Left kidney (tissue), 8 donors: ENCODE measurements at places on chromosomes 13 and 19. TPM values are rescaled to one million over a fixed set of nuclear protein-coding genes. Genes with fewer than 3 reads are reported as not detected.

Gene CGB1
- not detected for polyA plus RNA-seq

Gene ZNF565
- polyA plus RNA-seq, result 8.1 TPM

Gene TEX29
- 0.35 TPM for polyA plus RNA-seq

Gene GAPDHS
- not detected for polyA plus RNA-seq

Gene FXYD7
- 0.58 TPM for polyA plus RNA-seq

Gene LILRA2
- 0.40 TPM for polyA plus RNA-seq

GRCh38 chr13:36979361-36980050 lies 19.6 kb downstream of the ALG5 start:
- no peak for DNase-seq

GRCh38 chr19:3748965-3749364 lies 12.5 kb downstream of the APBA3 start:
- no peak for DNase-seq

DNA sequence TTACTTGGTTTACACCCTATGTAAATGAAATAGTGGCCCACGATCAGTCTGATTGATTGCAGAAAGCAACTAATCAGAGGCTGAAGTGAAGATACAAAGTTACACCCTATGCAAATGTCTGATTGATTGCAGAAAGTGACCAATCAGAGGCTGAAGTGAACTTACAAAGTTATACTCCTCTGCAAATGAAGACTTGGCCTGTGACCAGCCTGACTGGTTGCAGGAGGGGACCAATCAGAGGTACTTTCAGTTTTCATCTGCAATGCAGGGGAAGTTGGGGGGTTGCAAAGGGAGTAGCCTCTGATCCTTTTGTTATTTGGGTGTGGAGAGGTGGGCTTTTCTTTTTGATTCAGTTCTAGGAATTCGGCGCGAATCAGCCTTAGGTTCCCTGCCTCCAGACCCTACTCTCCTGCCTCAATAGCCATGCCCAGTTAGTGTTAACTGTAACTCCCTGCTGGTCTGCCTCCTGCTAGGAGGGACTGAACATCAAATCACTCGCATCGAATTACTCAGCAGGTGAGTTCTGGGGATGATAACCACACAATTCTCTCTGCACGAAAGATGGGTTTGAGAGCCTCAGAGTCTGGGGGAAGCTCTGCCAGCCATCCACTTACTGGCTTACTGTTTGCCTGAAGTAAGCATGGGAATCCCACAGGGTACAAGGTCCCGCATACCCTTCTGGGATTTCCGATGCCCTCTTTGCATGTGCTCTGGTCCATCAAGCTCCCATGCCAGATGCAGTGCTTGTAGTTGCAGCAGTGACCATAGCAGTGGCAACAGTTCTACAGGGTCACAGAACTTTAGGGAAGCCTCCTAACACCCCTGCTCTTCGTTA lies 7.5 kb downstream of the ARL11 start:
- peak; percentile 40 for DNase-seq

DNA sequence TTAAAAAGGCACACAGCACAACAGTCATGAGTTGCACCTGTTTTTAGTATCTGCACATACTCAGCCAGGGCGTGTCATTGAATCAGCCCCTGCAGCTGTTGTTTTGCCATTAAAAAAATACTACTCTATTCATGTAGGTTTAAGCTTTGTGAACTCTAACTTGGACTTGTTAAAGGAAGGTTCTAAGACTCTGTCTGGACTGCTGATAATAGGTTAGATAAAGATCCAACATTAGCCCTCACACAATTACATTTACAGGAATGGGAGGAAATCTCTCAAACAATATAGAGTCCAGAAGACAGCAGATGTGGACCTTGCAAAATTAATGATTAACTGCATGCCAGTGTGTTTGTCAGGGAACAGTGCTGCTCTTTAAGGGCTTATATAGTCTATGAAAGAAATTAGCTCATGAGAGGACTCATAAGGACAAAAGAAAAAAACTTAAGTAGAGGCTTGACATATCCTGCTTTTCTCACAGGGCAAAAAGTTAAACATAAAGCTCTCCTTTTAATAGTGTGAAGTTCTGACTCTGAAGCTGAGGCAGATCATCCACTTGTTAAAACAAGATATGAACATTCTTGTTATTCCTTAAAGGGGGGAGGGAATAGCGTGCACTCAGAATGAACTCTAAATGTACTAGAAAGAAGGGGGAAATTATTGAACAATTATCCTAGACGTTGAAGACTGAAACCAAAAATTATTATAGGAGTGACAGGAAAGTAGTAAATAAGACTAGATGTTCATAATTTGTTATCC lies 243.6 kb downstream of the NDFIP2 start:
- no peak for DNase-seq

GRCh38 chr13:112782429-112783010 lies 92.7 kb downstream of the ATP11A start:
- no peak for DNase-seq

DNA sequence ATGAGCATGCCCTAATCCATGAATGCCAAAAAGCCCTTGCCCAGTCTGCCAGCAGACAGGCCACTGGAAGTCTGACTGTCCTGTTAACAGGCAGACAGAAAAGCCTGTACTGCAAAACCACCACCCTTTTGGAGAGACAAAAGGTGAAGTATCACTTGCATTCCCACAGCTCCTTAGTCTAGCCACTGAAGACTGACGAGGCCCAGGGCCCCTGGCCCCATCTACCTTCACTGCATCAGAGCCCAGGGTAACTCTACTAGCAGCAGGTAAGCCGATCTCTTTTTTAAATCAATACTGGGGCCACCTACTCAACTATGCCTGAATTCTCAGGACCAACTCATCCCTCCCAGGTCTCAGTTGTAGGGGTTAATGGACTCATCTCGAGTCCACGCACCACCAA lies 45.5 kb downstream of the ZNF93 start:
- DNase-seq, result no peak

DNA sequence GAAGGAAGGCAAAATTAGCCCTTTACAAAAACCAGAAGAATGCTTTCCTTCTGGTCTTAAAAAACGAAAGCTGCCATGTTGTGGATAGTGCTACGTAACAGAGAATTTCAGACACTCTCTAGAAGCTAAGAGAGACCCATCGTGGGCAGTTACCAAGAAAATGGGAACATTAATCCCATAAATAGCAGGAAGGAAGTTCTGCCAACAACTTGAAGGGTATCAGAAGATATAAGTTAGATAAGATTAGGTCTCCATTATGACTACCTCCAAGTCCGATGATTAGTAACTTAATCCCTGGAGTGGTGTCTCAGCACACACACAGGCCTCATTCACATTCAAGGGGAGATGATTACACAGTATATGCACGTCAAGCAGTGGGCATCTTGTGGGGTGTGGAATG lies 115.7 kb upstream of the TRPC4 start:
- DNase-seq, result no peak

DNA sequence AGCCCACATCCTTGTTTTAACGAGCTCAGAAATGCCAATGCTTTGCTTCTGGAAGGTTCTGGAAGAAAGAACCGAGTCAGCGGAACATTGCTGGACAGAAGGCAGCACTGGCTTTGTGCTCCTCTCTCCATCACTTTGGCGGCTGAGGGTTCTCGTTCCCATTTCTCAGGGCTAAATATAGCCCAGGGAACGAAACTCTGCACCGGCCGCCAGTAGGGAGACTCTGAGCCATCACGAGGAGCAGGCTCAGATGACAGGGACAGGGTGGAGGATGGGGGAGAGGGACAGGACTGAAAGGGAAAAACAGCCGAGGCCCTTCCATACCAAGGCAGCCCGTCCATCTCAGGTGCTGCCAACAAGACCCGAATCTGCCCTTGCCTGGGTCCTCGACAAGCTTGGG lies 166.4 kb downstream of the CACNA1A start:
- no peak for DNase-seq

- DNase-seq, result no peak
Measured at GRCh38 chr13:83798731-83799130, 83.5 kb downstream of the SLITRK1 start.
